C1 segment of cervical spinal cord (tissue), 14 donors: ENCODE measurements at places on chromosomes 1 and 21.

DNA sequence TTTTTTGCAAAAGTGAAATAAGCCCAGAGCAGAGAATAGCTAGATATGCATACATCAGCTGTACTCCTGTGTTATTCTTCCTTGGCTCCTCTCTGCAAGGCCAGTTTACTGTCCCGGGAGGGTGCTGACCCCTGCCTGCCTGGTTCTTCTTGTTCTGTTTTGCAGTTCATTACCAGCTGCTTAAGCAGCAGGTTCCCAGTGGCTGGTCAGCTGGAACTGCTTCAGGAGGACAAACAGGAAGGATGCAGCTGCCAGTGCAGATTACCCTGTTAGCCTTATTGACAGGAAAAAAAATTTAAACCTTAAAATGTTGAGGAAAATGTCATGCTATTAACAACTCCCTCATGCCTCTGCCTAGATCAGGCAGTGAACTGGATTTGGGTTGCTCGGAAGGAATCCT lies 16.0 kb upstream of the LRIG2 start:
- no peak for DNase-seq

GRCh38 chr21:44568261-44568660 lies 5.3 kb upstream of the KRTAP10-4 start:
- no peak for DNase-seq

- DNase-seq: no peak
Measured at GRCh38 chr1:241762713-241763339, 85.2 kb upstream of the EXO1 start.

- no peak for DNase-seq
Measured at GRCh38 chr1:219621047-219621786, 8.3 kb upstream of the ZC3H11B start.

GRCh38 chr1:1835546-1835945 lies 55.3 kb downstream of the GNB1 start:
- no peak for DNase-seq

DNA sequence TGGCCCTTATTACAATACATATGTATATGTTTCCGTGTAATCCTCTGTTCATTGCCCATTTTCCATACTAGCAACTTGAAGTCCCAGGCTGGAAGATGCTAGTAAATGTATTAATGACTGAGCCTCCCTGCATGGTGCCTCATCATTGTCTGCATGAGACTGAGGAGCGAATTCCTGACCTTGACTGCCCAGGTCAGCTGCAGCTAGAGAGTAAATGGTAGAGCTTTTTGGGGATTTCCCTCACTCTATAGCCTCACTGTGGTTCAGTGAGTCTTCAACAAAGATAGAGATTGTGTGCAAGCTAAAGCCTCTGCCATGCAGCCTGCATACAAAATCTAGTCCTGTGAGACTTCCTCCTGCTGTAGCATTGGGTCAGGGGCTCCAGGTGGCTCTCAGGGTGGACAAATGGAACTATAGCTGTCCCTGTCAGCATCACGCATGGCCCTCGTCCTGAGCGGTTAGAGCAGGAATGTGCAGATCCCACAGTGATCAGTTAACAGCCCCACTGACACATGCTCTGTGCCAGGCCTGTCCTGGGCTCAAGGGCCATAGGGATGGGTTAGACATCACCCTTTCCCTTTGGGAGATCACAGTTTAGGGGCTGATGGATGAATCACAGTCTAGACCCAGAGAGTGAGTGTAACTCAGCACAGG lies 741.7 kb downstream of the MATN1 start:
- DNase-seq: no peak

GRCh38 chr1:15969321-15969880 lies 6.5 kb downstream of the ZBTB17 start:
- DNase-seq: no peak

- no peak for DNase-seq
Measured at GRCh38 chr1:69985376-69985775, 220.0 kb downstream of the LRRC40 start.

DNA sequence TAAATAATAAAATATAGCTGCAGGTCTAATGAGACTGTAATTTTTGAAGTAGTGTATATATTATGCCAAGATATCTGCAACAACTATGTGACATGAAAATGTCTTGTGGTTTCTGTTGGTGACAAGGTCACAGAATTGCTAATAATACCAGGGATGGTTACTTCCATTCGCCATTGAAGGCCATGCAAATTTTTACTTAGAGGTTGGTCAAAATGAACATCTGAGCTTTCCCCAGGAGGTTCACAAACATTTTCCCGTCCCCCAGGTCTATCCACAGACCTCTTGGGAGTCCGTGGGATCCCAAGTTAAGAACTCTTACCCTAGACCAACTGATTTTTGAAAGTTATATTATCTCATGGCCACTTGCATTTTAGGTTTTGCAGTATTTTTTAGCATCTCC lies 62.7 kb downstream of the BCL9 start:
- DNase-seq: no peak

GRCh38 chr1:7046891-7047290 lies 261.6 kb downstream of the CAMTA1 start:
- no peak for DNase-seq

GRCh38 chr1:36178471-36179219 lies 22.7 kb downstream of the MAP7D1 start:
- no peak for DNase-seq

- no peak for DNase-seq
Measured at GRCh38 chr1:78184460-78185072, 138.8 kb downstream of the GIPC2 start.

DNA sequence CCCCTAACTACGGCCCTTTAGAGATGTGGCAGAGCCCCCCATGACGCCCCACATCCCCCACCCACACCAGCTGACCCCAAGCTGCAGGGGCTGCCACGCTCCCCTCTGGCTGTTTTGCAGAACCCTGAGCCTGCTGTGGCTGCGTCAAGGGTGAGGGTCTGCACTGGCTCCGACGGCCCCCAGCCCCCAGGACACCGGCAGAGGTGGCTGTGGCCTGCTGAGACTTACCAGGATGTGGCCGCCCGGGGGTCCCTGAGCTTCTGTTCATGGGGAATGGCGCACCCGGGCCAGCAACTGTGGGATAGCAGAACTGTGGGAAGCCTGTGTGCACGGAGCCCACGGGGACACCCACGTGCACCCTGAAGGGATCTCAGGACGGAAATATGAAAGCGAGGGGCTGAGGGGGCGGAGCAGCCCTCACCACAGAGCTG lies 12.8 kb upstream of the RNF223 start:
- DNase-seq: no peak
